Endodermal cell (in vitro differentiated cells): ENCODE measurements at places on chromosomes 13 and 19. TPM values are rescaled to one million over a fixed set of nuclear protein-coding genes. Genes with fewer than 3 reads are reported as not detected.

URAD gene
- total RNA-seq = not detected in 2 replicates

DNA sequence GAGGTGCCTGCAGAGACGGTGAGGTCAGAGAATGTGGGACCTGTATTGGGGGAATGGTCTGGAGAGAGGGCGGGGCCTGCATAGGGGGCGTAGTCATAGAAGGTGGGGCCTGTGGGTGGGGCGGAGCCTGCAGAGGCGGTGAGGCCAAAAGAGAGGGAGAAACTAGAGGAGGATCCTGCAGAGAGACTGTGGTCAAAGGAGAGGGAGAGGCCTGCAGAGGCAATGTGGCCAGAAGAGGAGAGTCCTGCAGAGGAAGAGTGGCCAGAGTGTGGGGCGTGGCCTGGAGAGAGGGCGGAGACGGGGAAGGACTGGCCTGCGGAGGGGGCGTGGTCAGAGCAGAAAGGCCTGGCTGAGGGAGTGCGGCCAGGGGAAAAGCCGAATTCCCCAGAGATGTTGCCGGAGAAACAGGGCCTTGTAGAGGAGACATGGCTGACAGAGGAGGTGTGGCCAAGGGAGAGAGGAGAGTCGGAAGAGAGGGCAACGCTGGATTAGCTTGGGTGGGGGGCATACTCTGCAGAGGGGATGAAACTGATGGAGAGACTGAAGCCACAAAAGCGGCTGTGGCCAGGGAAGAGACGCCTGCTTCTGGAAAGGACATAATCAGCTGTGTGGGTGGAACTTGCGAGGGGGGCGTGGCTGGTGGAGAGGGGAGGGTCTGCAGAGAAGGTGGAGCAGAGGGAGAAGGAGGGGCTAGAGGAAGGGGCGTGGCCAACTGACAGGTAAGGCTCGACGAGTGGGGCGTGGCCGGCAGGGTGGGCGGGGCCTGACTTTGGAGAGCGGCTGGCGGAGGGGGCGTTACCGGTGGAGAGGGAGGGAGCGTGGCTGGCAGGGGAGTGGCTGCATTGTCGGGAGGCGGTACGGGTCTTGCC, 2.5 kb downstream of the PRR36 start:
- peak overlapping the region; percentile 94 for H3K27ac ChIP-seq
- DNase-seq = peak; percentile 100
- peaks cover 24% of the 10 kb centered on the region for H3K27me3 ChIP-seq

GRCh38 chr13:50527612-50528509, 315.6 kb downstream of the DLEU7 start:
- H3K36me3 ChIP-seq = no peaks in the 10 kb centered on the region
- H3K27me3 ChIP-seq = no peaks in the 10 kb centered on the region
- H3K27ac ChIP-seq = no peak overlapping the region

- no peak overlapping the region for H3K27ac ChIP-seq
- peak; percentile 70 for DNase-seq
- no peak overlapping the region for H3K4me3 ChIP-seq
- no peaks in the 10 kb centered on the region for H3K27me3 ChIP-seq
- peaks cover 5% of the 10 kb centered on the region for H3K4me1 ChIP-seq
- H3K36me3 ChIP-seq = no peaks in the 10 kb centered on the region
Measured at GRCh38 chr13:38223089-38223488, 126.6 kb upstream of the UFM1 start.

OR7C1 gene
- total RNA-seq = not detected in 2 replicates

DNA sequence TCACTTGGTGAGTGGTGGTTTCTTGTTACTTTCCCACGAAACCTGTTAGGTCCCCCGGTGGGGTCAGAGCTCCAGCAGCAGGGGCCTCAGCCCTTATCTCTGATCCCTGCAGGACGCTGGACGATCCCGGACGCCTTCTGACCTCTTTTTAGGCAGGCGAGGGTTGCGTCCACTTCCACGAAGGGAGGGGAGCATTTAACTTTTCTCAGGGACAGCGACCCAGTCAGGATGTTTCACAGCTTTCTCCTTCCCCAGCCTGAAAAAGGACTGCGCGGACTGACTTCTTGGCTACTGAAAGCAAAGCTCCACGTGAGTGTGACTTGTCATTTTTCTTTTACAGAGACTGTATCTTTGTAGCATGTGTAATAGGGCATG, 692 bp downstream of the ZNF234 start:
- H3K4me3 ChIP-seq = peak overlapping the region; percentile 95
- no peaks in the 10 kb centered on the region for H3K27me3 ChIP-seq
- peaks cover 13% of the 10 kb centered on the region for H3K36me3 ChIP-seq

DNA sequence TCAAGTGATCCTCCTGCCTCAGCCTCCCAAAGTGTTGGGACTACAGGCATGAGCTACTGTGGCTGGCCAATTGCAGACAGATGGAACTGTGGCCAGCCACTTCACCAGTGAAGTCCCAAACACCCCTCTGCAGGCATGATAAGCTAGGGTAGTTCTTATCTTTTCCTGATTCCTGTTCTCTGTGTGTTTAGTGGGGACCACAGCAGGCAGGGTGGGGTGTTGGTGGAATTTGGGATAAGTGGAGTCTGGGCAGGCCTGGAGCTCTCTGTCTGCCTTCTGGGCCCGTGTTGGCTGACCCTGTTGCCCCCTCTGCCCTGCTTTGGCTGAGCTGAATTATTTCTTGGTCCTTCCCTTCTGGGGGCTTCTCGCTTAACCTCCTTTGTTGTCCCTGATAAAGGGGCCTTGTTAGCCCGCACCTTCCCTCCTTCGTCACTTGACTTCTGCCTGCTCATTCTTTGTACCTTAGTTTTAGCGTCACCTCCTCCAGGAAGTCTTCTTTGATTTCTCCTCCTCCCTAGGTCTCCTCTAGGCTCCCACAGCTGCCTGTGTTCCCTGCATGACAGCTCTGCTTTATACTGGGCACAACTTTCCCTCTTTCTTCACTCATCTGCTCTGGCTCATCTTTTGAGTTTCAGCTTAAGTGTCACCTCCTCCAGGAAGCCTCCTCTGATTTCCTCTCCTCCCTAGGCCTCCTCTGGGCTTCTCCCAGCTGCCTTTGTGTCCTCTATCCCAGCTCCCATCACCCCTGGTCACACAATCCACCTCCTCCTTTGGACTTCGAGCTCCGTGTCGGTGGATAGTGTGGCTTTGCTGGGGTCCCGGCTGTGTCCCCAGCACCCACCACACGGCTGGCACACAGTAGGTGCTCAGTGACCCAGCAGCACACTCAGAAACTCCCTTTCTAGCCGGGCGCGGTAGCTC, 1.7 kb upstream of the NCLN start:
- H3K27ac ChIP-seq = no peak overlapping the region
- H3K4me1 ChIP-seq = no peaks in the 10 kb centered on the region
- H3K36me3 ChIP-seq = peaks cover 4% of the 10 kb centered on the region
- DNase-seq = no peak
- H3K27me3 ChIP-seq = no peaks in the 10 kb centered on the region
- H3K4me3 ChIP-seq = no peak overlapping the region

GRCh38 chr13:25901460-25902376, 150.1 kb downstream of the SHISA2 start:
- no peak overlapping the region for H3K4me3 ChIP-seq
- H3K27ac ChIP-seq = no peak overlapping the region
- no peaks in the 10 kb centered on the region for H3K4me1 ChIP-seq
- DNase-seq = no peak
- no peaks in the 10 kb centered on the region for H3K36me3 ChIP-seq

GARIN5A gene
- 6.4 and 8.3 TPM in 2 replicates for total RNA-seq

GRCh38 chr19:29415507-29415906, 110.3 kb upstream of the VSTM2B start:
- no peaks in the 10 kb centered on the region for H3K4me1 ChIP-seq
- no peak overlapping the region for H3K27ac ChIP-seq
- no peaks in the 10 kb centered on the region for H3K27me3 ChIP-seq
- H3K36me3 ChIP-seq = no peaks in the 10 kb centered on the region
- DNase-seq = peak; percentile 83
- no peak overlapping the region for H3K4me3 ChIP-seq

TMEM238 gene
- total RNA-seq = 3.5 to 4.7 TPM (median 4.4 TPM) in 3 replicates

DNA sequence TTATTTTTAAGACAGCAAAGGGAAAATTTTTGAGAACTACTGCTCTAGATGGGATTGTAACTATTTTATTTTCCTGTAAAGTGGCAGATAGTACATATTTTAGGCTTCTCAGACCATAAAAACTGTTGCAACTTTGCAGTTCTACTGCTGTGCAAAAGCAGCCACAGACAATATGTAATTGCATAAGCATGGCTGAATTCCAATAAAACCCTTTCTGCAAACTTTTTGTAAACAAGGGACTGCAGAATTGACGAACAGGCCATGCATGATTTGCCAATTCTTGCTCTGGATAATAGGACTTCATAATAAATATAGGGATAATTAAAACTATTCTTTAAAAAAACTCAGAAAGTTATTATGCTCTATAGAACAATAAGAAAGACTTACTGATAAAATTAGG, 149.1 kb downstream of the SLITRK5 start:
- DNase-seq = no peak
- no peaks in the 10 kb centered on the region for H3K27me3 ChIP-seq
- H3K4me1 ChIP-seq = no peaks in the 10 kb centered on the region
- no peak overlapping the region for H3K4me3 ChIP-seq

ZNF563 gene
- 2.0 and 3.1 TPM in 2 replicates for total RNA-seq

DNA sequence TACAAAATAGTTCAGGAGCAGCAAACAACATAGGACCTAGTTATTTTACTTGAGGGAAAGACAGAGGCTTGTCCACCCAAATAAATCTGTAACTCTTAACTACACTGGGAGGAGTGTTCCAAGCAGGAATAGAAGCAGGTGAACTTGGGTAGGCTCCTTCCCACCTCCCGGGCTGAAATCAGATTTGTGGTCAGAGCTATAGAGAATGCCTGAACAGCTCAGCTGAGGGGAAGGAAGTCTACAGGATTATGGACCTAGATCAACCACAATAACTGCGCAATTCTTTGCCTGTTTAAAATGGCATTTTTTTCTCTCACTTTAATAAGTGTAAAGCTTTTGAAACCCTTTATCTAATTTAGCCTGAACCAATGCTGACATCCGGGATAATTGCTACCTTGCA, 73.5 kb upstream of the IRS2 start:
- DNase-seq = no peak
- no peaks in the 10 kb centered on the region for H3K27me3 ChIP-seq
- H3K4me3 ChIP-seq = no peak overlapping the region
- no peak overlapping the region for H3K27ac ChIP-seq
- no peaks in the 10 kb centered on the region for H3K36me3 ChIP-seq
- H3K4me1 ChIP-seq = no peaks in the 10 kb centered on the region

DNA sequence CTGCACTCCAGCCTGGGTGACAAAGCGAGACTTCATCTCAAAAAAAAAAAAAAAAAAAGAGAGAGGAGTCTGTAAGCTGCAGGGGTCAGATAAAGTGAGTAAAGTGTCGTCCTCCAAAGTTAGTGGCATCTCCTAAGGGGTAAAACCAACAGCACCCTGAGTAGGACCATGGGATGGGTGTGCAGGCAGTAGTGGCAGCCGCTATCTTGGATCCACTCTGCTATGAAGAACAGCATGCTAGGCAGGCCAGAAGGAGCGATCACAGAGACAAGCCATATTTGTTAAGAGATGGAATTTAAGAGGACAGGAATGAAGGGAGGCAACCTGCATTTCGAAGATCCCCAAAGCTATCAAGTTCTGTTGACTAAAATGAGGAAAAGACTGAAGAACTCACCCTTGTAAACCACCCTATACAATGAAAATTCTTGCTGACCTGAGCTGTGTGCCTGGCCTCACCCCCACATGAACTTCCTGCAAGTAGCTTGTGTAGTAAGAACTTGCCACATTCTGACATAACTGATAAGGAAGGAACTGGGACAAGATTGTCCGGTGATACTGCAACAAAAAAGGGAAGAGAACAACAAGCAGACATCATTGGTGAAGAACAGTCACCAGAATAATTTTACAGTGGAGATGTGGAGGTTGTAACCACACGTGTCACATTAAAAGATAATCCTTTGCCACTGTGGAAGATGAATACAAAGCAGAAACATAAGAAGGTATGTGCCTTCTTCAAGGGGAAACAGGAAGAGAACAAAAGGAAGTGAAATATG, 16.2 kb downstream of the DPY19L3 start:
- peaks cover 43% of the 10 kb centered on the region for H3K36me3 ChIP-seq
- no peak overlapping the region for H3K27ac ChIP-seq
- no peaks in the 10 kb centered on the region for H3K4me1 ChIP-seq
- H3K27me3 ChIP-seq = no peaks in the 10 kb centered on the region

LRRC25 gene
- not detected in 2 replicates for total RNA-seq

DNA sequence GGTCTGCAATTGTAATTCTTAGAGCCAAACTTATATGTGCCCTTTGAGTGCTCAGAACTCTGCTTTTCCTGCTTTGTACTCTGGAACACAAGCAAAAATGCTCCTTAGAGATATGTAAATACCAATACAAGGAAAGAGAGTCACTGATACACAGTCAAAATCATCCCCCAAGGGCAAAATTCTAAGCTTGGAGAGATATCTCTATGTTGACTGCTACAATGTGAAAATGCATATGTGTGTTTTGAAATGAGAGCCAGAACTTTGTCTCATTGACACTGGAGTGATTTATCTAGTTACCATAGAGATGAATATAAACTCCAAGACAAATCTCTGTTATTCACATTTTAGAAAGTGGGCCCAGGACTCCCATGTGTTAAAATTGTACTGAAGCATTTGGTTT, 494.8 kb upstream of the SLITRK1 start:
- no peak for DNase-seq
- H3K27ac ChIP-seq = no peak overlapping the region
- H3K4me3 ChIP-seq = no peak overlapping the region
- no peaks in the 10 kb centered on the region for H3K4me1 ChIP-seq
- H3K36me3 ChIP-seq = no peaks in the 10 kb centered on the region

GRCh38 chr19:10113964-10114650, 2.6 kb downstream of the P2RY11 start:
- DNase-seq = peak; percentile 75
- H3K36me3 ChIP-seq = peaks cover 49% of the 10 kb centered on the region
- H3K4me3 ChIP-seq = no peak overlapping the region
- H3K27me3 ChIP-seq = no peaks in the 10 kb centered on the region
- H3K4me1 ChIP-seq = no peaks in the 10 kb centered on the region

GAS6 gene
- total RNA-seq = 38.6 and 45.7 TPM in 2 replicates

DNA sequence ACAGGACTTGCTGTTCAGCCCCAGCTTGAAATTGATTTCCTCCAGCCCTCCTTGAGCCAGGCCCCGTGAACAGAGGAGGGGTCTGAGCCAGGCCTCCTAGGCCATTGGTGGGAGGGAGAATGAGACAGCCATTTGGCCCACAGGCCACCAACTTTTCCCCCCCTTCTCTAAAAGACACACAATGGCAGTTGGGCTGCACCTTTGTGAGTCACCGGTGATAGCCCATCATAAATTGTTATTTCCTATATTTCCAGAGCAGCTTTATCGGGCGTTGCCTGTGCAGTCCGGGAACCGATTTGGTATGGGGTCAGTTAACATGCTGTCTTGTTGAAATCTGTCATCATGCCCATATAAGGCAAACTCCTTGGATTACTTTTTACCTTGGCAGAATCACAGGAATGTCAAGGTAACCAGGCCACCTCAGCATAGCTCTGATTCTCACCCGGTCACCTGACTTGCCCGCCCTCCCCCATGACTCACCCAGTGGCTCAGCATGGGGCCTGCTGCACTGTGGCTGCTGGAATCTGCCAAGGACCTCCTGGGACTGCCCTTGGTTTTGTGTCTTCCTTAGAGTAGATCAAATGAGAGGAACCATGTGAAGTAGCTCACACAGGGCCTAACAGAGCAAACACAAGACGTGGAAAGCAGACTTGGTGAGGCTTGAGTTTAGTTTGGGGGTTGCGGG, 36.1 kb downstream of the ACTN4 start:
- peak; percentile 99 for DNase-seq
- no peak overlapping the region for H3K4me3 ChIP-seq
- peaks cover 31% of the 10 kb centered on the region for H3K4me1 ChIP-seq

IQCN gene
- 3.0 to 4.3 TPM (median 3.3 TPM) in 3 replicates for total RNA-seq

GRCh38 chr19:14442891-14443631, 10.0 kb downstream of the PKN1 start:
- no peaks in the 10 kb centered on the region for H3K4me1 ChIP-seq
- no peaks in the 10 kb centered on the region for H3K27me3 ChIP-seq
- no peak overlapping the region for H3K4me3 ChIP-seq
- peaks cover 37% of the 10 kb centered on the region for H3K36me3 ChIP-seq
- DNase-seq = no peak

MTUS2 gene
- 1.3 to 1.9 TPM (median 1.9 TPM) in 3 replicates for total RNA-seq
